ENCODE measurements at places on chromosomes 13 and 19.
A peak's percentile ranks its signal among the peaks of the same experiment; 100 is the strongest.

- peak; percentile 57 for DNase-seq
These were observed 813 bp downstream of the ZNF296 start for GRCh38 chr19:45075301-45076028.

GRCh38 chr13:22405891-22406290, 735.0 kb downstream of the FGF9 start:
- no peak for DNase-seq

GRCh38 chr19:48461982-48462655, 6.7 kb downstream of the KCNJ14 start:
- DNase-seq = no peak

GRCh38 chr13:29593605-29594297, 1.7 kb downstream of the SLC7A1 start:
- no peak for DNase-seq

GRCh38 chr13:37072024-37072423, 12.5 kb upstream of the SUPT20H start:
- no peak for DNase-seq

DNA sequence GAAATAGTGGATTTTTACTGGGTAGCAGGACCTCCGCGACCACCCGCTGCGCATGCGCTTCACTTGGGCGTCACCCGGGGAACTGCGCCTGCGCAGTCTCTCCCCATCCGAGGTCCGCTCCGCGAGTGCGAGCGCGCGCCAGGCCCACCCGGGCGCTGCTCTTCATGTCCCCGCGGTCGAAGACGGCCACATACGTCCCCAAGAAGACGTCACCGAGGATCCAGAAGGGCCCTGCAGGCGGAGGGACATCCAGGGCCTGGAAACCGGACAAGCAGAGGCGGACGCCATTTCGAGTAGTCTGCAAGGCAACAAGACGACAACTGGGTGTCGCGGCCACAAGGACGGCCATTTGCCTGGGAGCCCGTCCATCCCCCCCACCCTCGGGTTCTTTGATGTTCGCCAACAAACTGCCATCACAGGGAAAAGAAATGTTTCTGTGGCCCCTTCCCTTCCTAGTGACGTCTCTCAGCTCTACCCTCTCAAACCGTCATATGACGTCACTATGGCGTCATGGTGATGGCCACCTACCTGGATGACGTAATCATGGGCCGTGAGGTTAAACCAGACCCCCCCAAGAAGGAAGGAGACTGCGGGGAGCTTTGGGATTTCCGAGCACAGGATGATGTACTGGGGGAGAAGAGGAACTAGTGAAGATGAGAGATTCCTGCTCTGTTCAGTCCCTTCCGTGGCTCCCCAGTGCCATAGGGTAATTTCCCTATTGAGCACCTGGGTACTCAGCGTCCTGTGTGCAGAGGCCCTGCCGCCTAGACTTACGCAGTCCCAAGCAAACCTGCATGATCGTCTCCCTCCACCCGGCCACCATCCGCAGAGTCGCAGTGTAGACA, 6.7 kb downstream of the NAPSA start:
- DNase-seq = peak; percentile 80

- no peak for DNase-seq
These were observed 27.7 kb downstream of the LCP1 start for GRCh38 chr13:46154136-46154801.

DNA sequence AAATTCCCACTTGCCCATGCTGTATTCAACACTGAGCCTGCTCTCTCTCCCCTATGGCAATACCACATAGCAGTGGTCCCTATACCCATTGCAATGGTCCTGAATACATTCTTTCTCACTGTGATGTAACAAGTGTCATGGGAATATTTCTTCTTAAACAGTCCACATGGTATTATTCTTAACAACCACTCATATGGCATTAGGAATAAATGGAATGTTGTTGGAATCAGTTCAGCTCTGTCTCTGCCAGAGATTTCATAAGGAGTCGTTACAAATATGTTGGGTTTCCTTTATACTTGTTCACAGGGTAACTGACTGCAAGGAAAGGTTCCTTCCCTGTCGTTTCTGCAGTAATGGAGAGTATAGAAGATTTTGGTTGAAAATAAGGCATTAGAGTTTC, 128.3 kb upstream of the SPATA13 start:
- no peak for DNase-seq

GRCh38 chr13:113768018-113768905, 9.2 kb downstream of the TMEM255B start:
- DNase-seq = no peak

DNA sequence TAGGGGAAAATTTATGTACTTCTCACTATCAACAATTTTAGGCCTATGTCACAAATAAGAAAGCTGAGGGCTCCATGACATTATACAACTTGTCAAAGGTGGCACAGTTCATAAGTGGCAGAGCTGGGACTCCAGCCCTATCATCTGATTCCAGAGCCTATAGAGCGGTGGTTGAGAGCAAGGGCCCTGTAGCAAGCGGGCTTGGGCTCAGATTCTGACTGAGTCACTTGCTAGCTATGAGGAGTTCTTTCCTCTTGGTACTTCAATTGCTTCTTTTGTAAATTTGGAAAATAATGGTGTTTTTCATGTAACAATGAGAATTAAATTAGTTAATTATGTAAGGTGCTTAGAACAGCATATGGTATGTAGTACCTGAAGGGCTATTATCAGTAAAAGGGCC, 28.7 kb upstream of the FAM216B start:
- DNase-seq = no peak

DNA sequence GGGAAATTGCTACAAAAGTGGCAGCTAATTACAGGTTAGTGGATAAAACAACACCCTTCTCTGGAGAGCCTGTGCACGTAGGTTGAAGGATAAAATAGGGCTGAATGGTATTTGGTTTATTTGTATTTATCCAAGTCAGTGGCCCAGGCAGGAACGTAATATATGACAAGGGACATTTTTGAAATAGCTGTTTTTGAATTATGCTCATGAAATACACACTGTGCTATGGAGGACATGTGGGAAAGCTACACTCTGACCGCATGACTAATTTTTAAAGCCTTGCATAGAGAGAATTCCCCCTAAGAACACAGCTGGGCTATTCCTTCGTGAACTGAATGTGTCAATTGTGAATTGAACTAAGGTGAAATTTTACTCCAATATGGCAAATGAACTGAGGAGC, 292.1 kb upstream of the MAB21L1 start:
- no peak for DNase-seq

- no peak for DNase-seq
These were observed 2.3 kb upstream of the ZNF787 start for GRCh38 chr19:56123266-56123891.

- no peak for DNase-seq
These were observed 31.1 kb downstream of the DNM2 start for GRCh38 chr19:10748927-10749434.

- DNase-seq = no peak
These were observed 52.2 kb upstream of the CYP4F8 start for GRCh38 chr19:15562861-15563260.

DNA sequence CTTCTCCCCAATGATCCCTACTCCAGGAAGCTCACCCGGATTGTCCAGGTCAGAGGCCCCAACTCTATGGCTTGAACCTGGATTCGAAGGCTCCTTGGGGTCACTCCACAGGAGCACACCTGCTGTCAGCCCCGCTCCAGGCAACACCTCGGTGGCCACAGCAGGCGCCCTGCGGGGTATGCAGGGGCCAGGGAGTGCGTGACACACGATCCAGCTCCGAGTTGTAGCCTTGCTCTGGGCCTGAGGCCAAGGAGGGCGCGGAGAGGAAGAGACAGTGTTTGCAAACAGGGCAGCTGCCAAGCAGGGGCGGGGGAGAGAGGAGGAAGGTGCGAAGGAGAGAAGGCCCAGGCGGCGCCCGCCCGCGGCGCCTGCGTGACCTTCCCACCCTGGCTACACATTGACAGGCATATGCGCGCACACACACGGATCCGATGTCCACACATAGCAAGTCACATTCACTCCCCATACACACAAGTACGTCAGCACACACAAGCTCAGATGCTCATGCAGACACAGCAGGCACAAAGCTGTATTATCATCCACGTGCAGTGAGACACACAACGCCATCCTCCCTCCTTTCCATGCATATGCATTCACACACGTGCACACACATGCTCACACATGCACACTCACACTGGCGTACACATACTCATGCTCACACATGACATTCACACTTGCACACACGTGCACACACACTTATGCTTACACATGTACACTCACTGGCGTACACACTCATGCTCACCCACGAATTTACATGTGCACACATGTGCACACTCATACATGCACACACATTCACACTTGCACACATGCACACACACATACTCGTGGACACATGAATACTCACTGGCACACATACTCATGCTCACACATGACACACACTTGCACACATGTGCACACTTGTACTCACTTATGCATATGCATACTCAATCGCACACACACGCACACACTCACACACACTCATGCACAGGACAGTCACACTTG, 10.4 kb downstream of the SBK2 start:
- no peak for DNase-seq

GRCh38 chr13:44837250-44837649, 152.0 kb downstream of the NUFIP1 start:
- DNase-seq = no peak

DNA sequence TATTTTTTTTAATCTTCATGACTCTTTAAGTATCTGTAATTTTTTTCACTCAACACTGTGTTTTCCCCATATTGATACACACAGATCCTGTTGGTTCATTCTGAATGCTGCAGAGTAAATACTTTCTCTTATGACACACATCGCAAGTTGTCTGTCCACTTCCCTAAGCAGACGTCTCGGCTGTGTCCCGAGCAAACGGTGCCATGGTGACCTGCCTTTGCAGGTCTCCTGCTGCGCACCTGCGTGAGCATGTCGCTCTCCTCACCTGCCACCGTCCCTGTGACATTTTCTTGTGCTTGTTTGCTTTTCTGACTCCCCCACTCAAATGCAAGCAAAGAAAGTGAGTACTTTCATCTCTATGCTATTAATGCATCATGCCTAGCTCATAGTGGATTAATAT, 57.8 kb downstream of the CCDC70 start:
- no peak for DNase-seq

- DNase-seq = no peak
These were observed 853 bp upstream of the CACNA1A start for GRCh38 chr19:13507053-13507611.

DNA sequence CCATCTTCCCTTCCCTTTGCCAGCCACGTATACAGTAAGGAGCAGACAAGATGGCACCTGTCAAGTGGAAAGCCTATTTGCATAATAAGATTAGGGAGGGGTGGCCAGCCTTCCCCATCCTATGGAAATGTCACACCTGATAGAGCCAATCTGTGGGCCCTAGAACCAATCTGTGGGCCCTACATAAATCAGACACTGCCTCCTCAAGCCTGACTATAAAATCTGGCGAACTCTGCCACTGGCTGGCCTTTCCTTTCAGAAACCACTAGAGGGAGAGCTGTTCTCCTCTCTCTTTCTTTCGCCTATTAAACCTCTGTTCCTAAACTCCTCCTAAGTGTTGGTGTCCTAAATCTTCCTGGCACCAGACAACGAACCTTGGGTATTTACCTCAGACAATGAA, 231.5 kb upstream of the KLHL1 start:
- no peak for DNase-seq

DNA sequence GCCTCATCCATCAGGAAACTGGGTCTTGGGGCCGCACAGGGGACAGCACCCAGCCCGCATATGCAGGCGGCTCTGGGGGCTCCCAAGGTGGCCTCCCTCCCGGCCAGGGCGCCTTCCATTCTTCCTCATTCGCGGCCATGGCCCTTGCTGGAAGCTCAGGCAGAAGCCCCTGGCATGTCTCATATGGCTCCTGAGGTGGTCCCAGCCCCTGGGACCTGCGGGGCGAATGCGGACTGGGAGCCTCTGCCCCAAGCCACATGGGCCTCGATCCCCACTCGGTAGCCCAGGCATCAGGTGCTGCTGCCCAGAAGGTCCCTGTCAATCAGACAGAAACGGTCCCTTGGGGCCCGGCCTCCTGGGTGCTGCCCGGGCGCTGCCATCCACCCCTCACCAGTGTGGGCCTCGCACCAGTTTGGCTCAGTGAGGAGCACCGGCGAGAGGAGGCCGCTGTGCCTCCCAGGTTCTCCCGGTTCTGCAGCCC, 301.6 kb downstream of the TEX29 start:
- DNase-seq = no peak
